ENCODE measurements at places on chromosomes 1 and 21. TPM values are rescaled to one million over a fixed set of nuclear protein-coding genes. Genes with fewer than 3 reads are reported as not detected.

Gene THEM5
- total RNA-seq, result 0.17 TPM

Gene RXRG
- total RNA-seq, result 0.17 TPM

Gene SAMD13
- total RNA-seq, result 1.2 TPM

Gene EXO1
- total RNA-seq, result 14.7 TPM

Gene HAO2
- not detected for total RNA-seq

Gene CD2
- under 0.01 TPM for total RNA-seq

Gene TTC39A
- total RNA-seq, result 1.5 TPM

Gene SRGAP2B
- total RNA-seq, result 57.0 TPM

Gene OR2L8
- not detected for total RNA-seq

Gene NBPF20
- 3.3 TPM for total RNA-seq

Gene ZNF593
- total RNA-seq, result 15.3 TPM

Gene PPFIA4
- 20.0 TPM for total RNA-seq

Gene BATF3
- 1.2 TPM for total RNA-seq

Gene RCSD1
- total RNA-seq, result 0.87 TPM

Gene FASLG
- total RNA-seq, result not detected

Gene ADIPOR1
- 71.6 TPM for total RNA-seq

Gene ADAMTS4
- total RNA-seq, result 2.3 TPM

Gene SPOCD1
- 76.4 TPM for total RNA-seq

Gene DCST1
- not detected for total RNA-seq

Gene SPRR2G
- total RNA-seq, result not detected

Gene KRTAP8-1
- total RNA-seq, result not detected

Gene ZMYND12
- 0.29 TPM for total RNA-seq

Gene ABCG1
- 4.5 TPM for total RNA-seq

Gene RBM11
- total RNA-seq, result not detected

Gene XKR8
- total RNA-seq, result 7.4 TPM

Gene CELA3B
- total RNA-seq, result not detected

Gene LCE2A
- total RNA-seq, result not detected

Gene ECE1
- 136 TPM for total RNA-seq

Gene CCDC185
- total RNA-seq, result 0.17 TPM

Gene OVAAL
- total RNA-seq, result not detected

Gene C1orf94
- total RNA-seq, result not detected

Gene CD84
- not detected for total RNA-seq

Gene HHIPL2
- 0.58 TPM for total RNA-seq

Gene LCE2B
- not detected for total RNA-seq

Gene CR1L
- total RNA-seq, result not detected

Gene IGSF3
- total RNA-seq, result 0.33 TPM

Gene DIRAS3
- 1.3 TPM for total RNA-seq

Gene FCRL4
- total RNA-seq, result not detected

Gene GOLPH3L
- total RNA-seq, result 13.6 TPM

Gene SV2A
- 19.4 TPM for total RNA-seq

Gene FCRL1
- total RNA-seq, result not detected

Gene LIPI
- not detected for total RNA-seq

Gene OR2L2
- total RNA-seq, result under 0.01 TPM

Gene ZBTB18
- total RNA-seq, result 4.8 TPM

Gene PEX11B
- total RNA-seq, result 29.6 TPM

Gene MPL
- not detected for total RNA-seq

Gene LCE3D
- not detected for total RNA-seq

Gene CHAF1B
- 4.1 TPM for total RNA-seq

Gene LEMD1
- not detected for total RNA-seq

Gene CFHR3
- not detected for total RNA-seq

Gene GPR153
- 26.5 TPM for total RNA-seq
